Gastroesophageal sphincter (tissue), 4 donors: ENCODE measurements at places on chromosomes 1 and 21.

GRCh38 chr1:235275223-235275622 is 52.8 kb downstream of the ARID4B start:
- H3K36me3 ChIP-seq: no peaks in the 10 kb centered on the region
- no peak overlapping the region for H3K4me3 ChIP-seq
- no peaks in the 10 kb centered on the region for H3K27me3 ChIP-seq
- peaks cover 3% of the 10 kb centered on the region for H3K4me1 ChIP-seq
- ATAC-seq: no peak

GRCh38 chr1:39573736-39574624 is 2.6 kb downstream of the PABPC4 start:
- H3K4me1 ChIP-seq: peaks cover 5% of the 10 kb centered on the region
- peak overlapping the region; percentile 51 for H3K4me3 ChIP-seq
- H3K27me3 ChIP-seq: no peaks in the 10 kb centered on the region
- H3K36me3 ChIP-seq: peaks cover 38% of the 10 kb centered on the region
- ATAC-seq: no peak

DNA sequence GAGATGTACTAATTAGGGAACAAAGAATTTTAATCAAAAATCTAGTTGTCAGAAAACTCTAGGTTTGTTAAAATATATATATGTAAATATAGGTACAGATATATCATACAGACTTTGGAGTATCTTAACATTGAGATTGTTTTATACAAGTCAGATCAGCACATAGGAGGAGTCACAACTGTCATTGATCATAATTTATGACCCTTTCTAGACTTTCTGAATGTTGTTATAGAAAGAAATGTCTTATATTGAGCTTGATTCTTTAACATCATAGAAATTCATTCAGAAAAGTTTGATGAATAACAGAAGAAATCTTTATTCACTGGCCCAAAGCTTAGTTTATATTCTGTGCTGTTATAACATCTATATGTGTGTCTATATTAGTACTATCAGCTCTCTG is 185.8 kb downstream of the SDCCAG8 start:
- no peaks in the 10 kb centered on the region for H3K4me1 ChIP-seq
- H3K4me3 ChIP-seq: no peak overlapping the region
- H3K36me3 ChIP-seq: peaks cover 13% of the 10 kb centered on the region
- H3K27me3 ChIP-seq: no peaks in the 10 kb centered on the region

- no peaks in the 10 kb centered on the region for H3K36me3 ChIP-seq
- H3K27me3 ChIP-seq: no peaks in the 10 kb centered on the region
- ATAC-seq: peak; percentile 52
- no peak overlapping the region for H3K4me3 ChIP-seq
- peak overlapping the region; percentile 97 for H3K27ac ChIP-seq
Observed at GRCh38 chr1:65001231-65001792, 35.0 kb upstream of the JAK1 start.

DNA sequence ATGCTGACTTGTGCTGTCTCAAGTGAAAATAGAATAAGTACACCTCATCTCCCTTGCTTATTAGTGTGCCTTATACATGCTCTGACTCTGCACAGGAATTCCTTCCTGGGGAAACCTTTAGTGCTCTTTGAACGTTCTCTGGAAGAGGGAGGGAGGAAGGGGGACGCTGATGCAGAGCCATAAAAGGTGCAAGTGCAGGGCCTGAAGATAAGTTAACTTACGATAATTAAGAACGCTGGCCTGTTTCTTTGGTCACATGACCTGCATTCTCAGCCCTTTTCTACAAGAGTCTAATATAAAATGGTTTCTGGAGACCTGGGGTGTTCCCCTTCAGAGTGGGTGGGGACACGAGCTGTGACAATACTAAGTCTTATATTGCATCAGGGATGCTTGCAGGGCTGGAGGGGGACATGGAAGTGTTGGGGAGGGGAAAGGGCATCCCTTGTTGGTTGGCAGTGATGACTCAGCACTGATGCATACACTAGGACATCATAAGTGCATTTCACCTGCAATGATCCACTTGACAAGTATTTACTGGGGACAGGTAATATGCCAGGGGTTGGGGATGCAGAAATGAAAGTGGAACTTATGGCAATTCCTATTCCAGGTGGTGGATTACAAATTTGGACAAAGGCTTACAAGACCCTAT is 26.3 kb upstream of the KIAA0040 start:
- H3K27me3 ChIP-seq: no peaks in the 10 kb centered on the region
- H3K4me3 ChIP-seq: no peak overlapping the region
- no peak for ATAC-seq
- H3K4me1 ChIP-seq: no peaks in the 10 kb centered on the region

DNA sequence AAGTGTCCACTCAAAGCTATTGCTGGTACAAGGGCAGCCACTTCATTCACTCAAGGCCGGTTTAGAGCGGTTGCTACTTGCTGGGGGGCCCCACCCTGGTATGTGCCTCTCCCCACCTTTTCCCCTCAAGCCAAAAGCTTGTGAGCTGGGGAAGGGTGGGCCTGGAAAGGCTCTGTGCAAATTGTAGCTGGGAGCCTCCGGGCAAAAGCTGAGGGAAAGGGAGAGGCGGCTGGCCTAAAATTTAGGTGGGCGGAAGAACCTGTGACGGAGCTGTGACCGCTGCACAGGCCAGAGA is 306 bp upstream of the SH3D21 start:
- ATAC-seq: no peak
- no peak overlapping the region for H3K4me3 ChIP-seq
- peaks cover 10% of the 10 kb centered on the region for H3K4me1 ChIP-seq

- no peaks in the 10 kb centered on the region for H3K4me1 ChIP-seq
- no peak overlapping the region for H3K4me3 ChIP-seq
- no peaks in the 10 kb centered on the region for H3K36me3 ChIP-seq
- no peak for ATAC-seq
- H3K27ac ChIP-seq: no peak overlapping the region
Observed at GRCh38 chr1:7638078-7638477, 133.0 kb upstream of the VAMP3 start.

GRCh38 chr1:110390692-110391245 is at the start of gene SLC16A4:
Gene SLC16A4, minus strand, starts transcription at chr1:110391026. Its CDS starts 1,703 bp downstream, at chr1:110389323.
- ATAC-seq: peak; percentile 79
- peaks cover 34% of the 10 kb centered on the region for H3K4me1 ChIP-seq
- H3K27me3 ChIP-seq: no peaks in the 10 kb centered on the region
- H3K4me3 ChIP-seq: peak within 1 kb of the TSS; percentile 44
- no peaks in the 10 kb centered on the region for H3K36me3 ChIP-seq

DNA sequence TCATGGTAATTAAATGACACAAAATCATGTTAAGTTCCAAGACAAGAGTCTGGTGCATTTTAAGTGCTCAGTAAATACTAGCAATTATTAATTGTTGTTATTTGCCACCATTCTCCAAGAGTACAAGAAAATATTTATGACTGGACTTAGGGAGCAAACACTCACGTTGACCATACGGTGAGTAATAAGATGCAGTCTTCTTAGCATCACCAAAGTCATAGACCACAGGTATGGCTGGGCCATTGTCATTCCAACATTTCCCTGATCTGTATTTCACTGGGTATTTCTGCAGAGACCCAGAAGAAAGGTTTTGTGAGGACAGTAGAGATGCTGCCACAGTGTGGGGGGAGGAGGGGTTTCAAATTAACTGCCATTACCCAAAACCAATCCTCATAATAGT is 4.7 kb downstream of the ITLN2 start:
- no peak overlapping the region for H3K4me3 ChIP-seq
- ATAC-seq: no peak
- H3K4me1 ChIP-seq: no peaks in the 10 kb centered on the region
- H3K36me3 ChIP-seq: no peaks in the 10 kb centered on the region

DNA sequence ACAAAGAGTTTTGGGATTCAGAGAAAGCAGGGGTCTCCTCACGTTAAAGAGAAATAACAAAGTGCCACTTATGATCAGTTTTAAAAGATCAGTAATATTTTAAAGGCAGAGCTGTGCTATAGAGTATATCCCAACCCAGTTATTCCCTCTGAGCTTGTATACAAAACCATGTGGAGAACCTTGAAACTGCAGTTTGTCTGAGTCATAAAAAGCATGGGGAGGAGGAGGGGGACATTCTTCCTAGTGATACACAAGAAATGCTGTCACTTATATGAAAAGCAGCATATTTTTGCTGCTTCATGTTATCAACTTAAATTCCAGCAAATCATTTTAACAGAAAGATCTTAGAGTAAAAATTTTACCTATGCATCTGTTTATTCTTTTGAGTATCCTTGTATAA is 244.5 kb downstream of the GPR52 start:
- no peak for ATAC-seq
- no peaks in the 10 kb centered on the region for H3K4me1 ChIP-seq
- no peaks in the 10 kb centered on the region for H3K27me3 ChIP-seq

DNA sequence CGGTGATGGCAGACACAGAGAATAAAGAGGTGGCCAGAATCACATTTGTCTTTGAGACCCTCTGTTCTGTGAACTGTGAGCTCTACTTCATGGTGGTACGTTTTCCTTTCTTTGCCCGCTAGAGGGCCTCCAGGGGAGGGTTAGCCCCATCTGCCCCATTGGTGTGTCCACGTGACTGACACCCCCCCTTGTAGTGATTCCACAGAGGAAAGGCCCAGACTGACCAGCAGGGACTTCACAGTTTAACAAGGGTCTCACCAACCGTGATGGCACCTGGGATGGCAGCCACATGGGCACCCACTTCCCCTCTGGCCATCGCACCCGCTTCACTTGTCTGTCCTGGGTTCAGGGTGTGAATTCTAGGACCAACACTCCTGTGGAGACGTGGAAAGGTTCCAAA is 22.3 kb upstream of the SARS1 start:
- H3K27ac ChIP-seq: no peak overlapping the region
- no peaks in the 10 kb centered on the region for H3K36me3 ChIP-seq
- ATAC-seq: no peak

DNA sequence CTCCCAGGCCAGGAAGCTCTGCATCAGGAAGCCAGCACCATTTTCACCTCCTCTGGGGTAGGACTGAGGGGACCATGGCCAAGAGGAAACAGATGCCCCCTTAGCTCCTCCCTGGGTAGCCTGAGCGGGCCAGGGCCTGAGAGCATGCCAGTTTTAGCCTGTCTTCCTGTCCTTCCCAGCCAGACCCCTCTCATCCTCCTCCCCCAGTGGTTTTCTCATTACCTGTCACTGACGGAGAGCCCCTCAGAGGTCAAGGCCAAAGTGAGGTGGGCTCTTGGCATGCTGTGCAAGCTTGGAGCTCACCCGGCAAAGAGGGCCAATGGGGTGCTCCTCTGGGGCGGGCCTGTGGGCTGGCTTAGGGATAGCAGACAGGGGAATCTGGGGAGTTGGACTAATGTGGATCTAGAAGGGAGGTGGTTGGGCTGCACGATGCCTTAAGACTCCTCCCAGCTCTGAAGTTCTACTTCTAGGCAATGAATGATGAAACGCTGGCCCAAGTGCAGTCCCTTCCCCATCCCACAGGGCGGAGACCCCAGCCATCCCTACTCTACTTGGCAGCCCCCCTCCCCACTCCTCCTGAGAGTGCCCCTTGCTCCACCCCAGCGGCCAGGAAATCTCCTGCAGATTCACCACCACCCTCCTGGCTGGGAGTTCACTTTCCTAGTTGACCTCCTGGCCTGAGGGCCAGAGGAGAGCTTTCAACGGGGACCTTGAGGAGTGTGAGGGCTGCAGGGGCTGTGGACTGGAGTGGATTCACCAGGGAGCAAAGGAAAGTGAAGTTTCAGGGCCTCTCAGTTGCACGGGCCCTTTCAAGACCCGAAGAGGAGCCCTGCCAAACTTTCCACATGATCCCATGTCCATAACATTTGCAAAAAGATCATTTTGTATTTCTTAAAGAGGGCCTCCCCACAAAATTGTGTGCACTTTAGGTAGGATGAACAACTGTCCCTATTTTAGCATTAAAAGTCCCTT is 9.4 kb upstream of the LMNA start:
- H3K4me3 ChIP-seq: peak overlapping the region; percentile 53
- ATAC-seq: no peak
- peaks cover 63% of the 10 kb centered on the region for H3K4me1 ChIP-seq
- no peaks in the 10 kb centered on the region for H3K36me3 ChIP-seq
- no peaks in the 10 kb centered on the region for H3K27me3 ChIP-seq

GRCh38 chr1:87113313-87113712 is 198.9 kb downstream of the HS2ST1 start:
- no peaks in the 10 kb centered on the region for H3K36me3 ChIP-seq
- H3K27ac ChIP-seq: no peak overlapping the region
- no peaks in the 10 kb centered on the region for H3K4me1 ChIP-seq
- H3K4me3 ChIP-seq: no peak overlapping the region
- ATAC-seq: no peak

DNA sequence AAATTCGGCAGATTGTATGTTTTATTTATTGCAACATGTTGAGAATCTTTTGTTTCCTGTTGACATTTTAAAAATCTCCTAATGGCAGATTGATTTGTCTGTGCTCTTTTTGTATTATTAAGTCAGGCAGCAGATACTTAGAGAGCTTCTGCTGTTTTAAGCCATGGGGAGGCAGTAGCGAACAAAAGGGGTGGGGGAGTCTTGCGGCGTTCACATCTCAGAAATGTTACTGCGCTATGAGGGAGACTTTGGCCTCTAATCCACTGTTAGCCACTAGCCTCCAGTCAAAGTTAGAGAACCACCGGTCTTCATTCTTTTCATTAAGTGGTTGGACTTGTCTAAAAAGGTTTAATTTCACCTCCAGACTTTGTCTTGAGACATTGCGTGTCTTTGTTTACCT is 93.6 kb downstream of the DYRK1A start:
- ATAC-seq: no peak
- H3K4me1 ChIP-seq: peaks cover 18% of the 10 kb centered on the region
- no peak overlapping the region for H3K27ac ChIP-seq
- H3K36me3 ChIP-seq: no peaks in the 10 kb centered on the region

- H3K27ac ChIP-seq: no peak overlapping the region
- H3K4me1 ChIP-seq: no peaks in the 10 kb centered on the region
- ATAC-seq: no peak
- no peaks in the 10 kb centered on the region for H3K27me3 ChIP-seq
- no peaks in the 10 kb centered on the region for H3K36me3 ChIP-seq
- no peak overlapping the region for H3K4me3 ChIP-seq
Observed at GRCh38 chr1:183368213-183369108, 49.7 kb downstream of the NMNAT2 start.

DNA sequence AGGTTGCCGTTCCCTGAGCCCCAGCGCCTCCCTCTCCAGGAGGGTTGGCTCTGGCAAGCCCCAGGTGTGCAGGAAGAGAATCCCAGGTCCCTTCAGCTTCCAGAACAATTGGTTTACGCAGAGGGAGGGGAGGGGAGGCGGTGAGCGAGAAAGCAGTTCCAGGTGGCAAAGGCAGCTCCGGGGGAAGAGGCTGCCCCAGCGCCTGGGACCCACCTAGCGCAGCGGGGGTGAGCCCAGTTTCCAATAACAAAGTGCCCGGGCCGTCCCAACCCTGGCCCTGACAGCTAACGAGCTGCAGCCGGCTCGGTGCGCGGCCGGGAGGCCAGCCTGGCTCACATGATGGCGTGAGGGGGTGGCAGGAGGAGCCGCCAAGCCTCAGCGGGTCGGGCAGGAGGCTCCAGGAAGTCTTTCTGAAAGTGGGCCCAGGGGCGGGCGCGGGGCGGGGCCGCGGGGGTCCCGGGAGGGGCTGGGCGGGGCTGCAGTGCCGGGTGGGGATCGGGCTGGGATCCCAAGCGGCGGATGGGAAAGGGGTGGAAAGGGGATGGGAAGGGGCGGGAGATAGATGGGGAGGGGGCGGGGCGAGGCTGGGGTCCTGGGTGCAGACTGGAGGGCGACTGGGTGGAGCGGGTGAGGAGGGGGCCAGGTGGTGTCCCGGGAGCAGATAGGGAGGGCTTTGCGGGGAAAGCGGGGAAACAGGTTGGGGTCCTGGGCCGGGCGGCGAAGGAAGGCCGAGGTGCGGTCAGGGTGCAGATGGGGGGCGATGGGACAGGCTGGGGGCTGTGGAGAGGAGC is 22.8 kb downstream of the DHRS3 start:
- ATAC-seq: peak; percentile 14
- H3K4me3 ChIP-seq: peak overlapping the region; percentile 23
- no peaks in the 10 kb centered on the region for H3K27me3 ChIP-seq
- H3K36me3 ChIP-seq: no peaks in the 10 kb centered on the region
- H3K4me1 ChIP-seq: peaks cover 100% of the 10 kb centered on the region

- H3K4me1 ChIP-seq: no peaks in the 10 kb centered on the region
- H3K4me3 ChIP-seq: no peak overlapping the region
- no peak for ATAC-seq
- H3K27ac ChIP-seq: no peak overlapping the region
- H3K27me3 ChIP-seq: no peaks in the 10 kb centered on the region
Observed at GRCh38 chr1:199029401-199029800, 390.6 kb downstream of the PTPRC start.
